Fibroblast of skin of scalp (primary cell): ENCODE measurements at places on chromosomes 2 and 18.

DNA sequence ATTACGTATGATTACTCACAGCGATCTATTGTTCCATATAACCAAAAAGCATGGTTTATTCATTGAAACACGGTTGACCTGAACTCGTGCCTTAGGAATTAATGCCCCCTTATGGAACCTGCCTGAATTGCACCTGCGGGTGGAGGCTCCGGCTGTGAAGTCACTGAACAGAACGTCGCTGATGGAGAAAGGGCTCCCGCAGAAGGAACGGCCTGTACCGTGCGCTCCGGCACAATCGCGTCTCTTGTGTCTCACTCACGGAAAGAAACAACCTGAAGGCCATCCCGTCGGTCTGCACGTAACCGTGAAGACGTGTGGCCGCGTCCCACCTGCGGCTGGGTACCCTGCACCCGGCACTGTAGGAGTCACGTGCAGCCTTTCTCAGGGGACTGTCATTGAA lies 133.1 kb downstream of the NFATC1 start:
- DNase-seq = peak; percentile 69

DNA sequence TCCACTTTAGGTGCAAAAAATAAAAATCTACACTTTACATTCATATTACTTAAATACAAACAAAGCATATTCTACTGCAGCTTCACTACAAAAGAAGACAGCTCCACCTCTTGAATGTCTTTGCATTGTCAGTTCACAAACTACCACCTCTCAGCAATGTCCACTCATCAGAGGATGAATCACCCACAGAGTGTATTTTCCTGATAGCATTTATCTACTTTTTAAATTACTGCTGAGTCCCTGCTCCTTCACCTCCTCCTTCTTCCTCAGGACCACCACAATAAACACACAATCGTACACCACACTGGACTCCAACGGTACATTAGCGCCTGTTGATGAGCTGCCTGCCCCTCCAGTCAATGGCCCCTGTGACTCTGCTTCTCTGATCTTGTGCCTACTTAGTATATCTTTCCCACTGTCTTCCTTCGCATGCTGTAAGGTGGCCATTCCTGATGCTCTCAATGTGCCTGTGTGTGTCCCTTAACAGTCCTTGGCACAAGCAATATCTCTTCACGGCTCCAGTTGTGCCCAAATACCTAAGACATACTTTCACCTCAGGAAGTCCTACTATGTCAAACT lies 120.9 kb downstream of the DHRS9 start:
- no peak for DNase-seq

DNA sequence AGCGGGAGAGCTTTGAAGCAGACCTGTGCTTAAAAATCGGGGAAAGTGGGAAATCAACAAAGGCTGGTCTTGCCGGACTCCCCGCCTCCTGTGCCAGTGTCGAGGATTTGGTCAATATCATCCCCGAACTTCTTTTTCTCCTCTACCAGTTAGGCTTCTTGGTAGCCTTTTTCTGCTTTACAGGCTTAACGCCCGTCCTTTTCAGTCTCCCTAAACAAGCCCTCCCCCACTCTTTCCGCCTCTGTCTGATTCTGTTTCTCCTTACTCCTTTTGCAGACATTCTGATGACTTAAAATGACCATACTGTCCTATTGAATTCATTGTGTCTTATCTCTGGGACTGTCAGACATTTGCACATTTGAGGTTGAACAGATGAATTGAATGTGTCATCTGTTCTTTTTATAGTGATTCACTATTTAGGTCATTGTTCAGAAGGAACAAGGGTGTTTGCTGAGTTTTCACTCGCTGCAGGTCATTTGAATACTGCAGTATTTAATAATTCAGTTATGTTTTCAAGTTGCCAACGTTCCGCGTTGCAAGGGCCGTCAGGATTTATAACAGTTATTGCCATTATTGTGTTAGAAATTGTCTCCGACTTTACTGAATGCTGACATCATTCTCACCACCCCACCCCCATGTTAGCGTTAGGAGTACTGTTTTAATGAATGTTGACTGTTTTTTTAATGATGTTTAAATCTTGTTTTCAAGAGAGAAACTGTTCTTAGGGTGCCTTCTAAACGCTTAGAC lies 1.1 kb downstream of the ITGAV start:
- peak; percentile 46 for DNase-seq

- DNase-seq = no peak
Measured at GRCh38 chr2:562391-563364, 114.5 kb downstream of the TMEM18 start.

GRCh38 chr2:147614979-147615470 lies 229.8 kb upstream of the ACVR2A start:
- DNase-seq = no peak

DNA sequence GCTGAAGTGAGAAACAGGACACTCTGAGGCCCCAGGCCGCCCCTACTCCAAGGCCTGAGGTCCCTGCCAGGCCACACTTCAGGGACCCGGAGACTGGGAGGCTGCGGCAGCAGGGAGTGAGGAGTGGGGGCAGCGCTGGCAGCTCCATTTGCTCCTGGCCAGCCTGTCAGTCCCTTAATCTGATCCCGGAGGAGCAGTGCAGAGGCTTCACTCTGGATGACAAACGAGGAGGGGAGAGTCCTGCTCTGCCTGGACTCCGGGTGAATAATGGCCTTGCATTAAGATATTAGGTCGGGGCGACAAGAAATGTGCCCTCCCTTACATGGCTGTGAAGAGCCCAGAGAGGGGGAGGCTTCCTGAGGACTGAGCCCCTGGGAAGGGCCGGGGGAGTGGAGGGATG lies 14.3 kb upstream of the PRSS56 start:
- DNase-seq = no peak

DNA sequence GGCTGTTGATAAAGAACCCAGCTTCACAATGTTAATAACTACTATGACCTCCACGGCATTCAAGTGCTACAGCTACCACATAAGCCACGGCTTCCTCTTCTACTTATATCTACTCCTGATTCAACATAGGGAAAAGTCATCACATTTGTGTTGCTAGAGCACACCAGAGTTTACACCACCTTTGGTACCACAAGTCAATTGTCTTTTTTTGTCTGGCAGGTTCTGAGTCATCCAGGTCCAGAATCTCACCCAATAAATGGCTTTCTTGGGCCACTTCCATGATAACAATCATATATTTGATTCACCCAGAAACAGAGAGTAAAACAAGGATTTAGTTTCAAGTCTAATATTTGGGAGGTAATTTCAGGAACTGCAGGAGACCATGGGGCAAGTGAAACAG lies 480.2 kb downstream of the TMX3 start:
- DNase-seq = no peak

- DNase-seq = no peak
Measured at GRCh38 chr2:131154647-131155046, 49.5 kb downstream of the PLEKHB2 start.

DNA sequence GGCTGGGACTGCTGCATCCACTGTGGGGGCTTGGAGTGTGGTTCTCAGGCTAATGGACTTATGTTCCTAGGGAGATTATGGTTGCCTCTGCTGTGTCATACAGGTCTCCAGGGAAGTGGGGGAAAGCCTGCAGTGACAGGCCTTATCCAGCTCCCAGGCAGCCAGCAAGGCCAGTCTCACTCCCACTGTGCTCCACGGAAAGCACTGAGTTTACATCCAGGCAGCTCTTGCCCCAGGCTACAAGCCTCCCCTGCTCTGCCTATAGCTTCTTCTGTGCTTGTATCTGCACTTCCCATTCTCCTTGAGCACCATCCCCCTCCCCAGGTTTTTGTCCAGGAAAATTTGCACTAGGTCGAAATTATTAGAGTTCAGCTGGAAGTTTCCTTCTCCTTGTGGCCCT lies 231.9 kb downstream of the ZRANB3 start:
- no peak for DNase-seq

DNA sequence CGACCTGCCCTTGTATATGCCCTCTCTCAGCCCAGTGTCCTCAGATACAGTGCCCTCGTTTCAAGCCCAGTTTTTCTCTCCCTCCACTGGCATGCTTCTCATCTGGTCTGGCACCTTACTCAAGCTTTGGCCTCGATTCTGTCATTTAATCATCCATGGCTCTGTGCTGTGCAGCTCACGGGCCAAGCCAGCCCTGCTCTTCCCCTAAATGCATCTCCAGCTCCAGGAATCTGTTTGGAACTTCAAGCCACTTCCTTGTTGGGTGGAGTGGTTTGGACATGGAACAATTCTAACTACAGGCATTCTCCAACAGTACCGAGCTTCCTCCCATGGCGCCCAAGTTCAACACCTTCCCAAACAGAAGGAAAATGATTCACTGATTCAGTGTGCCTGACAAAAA lies 76.7 kb upstream of the ZNF397 start:
- DNase-seq = no peak

GRCh38 chr18:10521566-10521965 lies 4.3 kb upstream of the NAPG start:
- no peak for DNase-seq

DNA sequence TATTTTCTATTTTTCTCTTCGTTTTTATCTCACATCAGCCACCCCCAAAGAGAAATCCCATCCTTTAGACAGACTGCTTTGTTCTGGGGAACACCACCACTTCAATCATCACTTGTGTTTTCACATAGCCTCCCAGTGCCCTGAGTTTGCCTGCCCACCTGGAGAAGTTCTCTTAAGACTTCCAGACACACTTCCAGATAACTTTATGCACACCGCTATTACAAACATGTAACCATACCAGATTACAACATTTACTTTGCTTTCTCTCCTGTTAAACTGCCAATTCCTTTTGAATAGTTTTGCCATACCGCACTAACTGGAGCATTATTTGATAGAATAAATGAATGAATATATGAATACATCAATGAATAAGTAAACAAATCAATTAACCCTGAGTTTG lies 1353.6 kb downstream of the DPP10 start:
- DNase-seq = no peak

- no peak for DNase-seq
Measured at GRCh38 chr2:2901384-2902345, 476.0 kb downstream of the EIPR1 start.

GRCh38 chr2:121502246-121502645 lies 28.4 kb upstream of the RNU4ATAC start:
- peak; percentile 62 for DNase-seq

- DNase-seq = no peak
Measured at GRCh38 chr2:96963316-96963715, 23.1 kb downstream of the FAM178B start.

- no peak for DNase-seq
Measured at GRCh38 chr2:233059547-233059796, 670 bp upstream of the INPP5D start.

- DNase-seq = peak; percentile 60
Measured at GRCh38 chr2:226798422-226799210, 1.0 kb downstream of the IRS1 start.

DNA sequence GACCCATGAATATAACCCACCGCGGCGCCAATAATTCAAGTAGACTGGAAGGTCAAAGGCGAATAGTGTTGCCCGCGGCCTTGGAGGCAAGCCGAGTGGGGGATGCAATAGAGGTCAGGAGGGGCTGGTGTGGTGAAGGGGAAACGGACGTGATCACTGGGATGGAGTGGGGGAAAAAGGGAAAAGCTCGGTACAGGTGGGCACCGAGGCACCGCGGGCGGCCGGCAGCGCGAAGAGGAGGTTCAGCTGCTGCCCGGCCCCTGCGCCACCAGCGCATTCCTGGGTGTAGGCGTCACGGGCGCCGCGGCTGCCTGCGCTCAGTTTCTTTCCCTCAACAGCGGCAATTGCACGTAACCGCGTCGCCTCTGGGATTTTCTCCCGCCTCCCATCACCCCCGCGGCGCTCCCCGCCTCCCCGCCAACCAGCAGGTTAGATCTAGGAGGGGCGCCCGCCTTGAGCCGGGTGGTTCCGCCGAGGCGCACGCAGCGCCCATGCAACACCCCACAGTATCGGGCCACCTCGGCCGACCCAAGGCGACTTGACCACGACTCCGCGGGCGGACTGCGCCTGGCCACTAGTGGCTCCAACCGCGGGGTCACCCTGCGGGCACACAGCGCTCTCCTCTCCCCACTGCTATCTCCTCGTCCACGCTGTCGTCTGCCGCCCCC lies 1.5 kb downstream of the RND3 start:
- peak; percentile 88 for DNase-seq

- no peak for DNase-seq
Measured at GRCh38 chr2:163417596-163418337, 318.0 kb downstream of the FIGN start.

DNA sequence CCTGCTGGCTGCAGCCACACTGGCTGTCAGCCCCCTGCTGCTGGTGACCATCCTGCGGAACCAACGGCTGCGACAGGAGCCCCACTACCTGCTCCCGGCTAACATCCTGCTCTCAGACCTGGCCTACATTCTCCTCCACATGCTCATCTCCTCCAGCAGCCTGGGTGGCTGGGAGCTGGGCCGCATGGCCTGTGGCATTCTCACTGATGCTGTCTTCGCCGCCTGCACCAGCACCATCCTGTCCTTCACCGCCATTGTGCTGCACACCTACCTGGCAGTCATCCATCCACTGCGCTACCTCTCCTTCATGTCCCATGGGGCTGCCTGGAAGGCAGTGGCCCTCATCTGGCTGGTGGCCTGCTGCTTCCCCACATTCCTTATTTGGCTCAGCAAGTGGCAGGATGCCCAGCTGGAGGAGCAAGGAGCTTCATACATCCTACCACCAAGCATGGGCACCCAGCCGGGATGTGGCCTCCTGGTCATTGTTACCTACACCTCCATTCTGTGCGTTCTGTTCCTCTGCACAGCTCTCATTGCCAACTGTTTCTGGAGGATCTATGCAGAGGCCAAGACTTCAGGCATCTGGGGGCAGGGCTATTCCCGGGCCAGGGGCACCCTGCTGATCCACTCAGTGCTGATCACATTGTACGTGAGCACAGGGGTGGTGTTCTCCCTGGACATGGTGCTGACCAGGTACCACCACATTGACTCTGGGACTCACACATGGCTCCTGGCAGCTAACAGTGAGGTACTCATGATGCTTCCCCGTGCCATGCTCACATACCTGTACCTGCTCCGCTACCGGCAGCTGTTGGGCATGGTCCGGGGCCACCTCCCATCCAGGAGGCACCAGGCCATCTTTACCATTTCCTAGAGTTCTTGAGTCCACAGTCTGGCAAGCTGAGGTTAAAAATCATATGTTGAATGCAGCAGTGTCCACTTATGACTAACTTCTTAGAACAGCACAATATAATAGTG lies 741 bp downstream of the GPR148 start:
- no peak for DNase-seq

- peak; percentile 78 for DNase-seq
Measured at GRCh38 chr2:236343400-236344161, 79.4 kb upstream of the ASB18 start.

DNA sequence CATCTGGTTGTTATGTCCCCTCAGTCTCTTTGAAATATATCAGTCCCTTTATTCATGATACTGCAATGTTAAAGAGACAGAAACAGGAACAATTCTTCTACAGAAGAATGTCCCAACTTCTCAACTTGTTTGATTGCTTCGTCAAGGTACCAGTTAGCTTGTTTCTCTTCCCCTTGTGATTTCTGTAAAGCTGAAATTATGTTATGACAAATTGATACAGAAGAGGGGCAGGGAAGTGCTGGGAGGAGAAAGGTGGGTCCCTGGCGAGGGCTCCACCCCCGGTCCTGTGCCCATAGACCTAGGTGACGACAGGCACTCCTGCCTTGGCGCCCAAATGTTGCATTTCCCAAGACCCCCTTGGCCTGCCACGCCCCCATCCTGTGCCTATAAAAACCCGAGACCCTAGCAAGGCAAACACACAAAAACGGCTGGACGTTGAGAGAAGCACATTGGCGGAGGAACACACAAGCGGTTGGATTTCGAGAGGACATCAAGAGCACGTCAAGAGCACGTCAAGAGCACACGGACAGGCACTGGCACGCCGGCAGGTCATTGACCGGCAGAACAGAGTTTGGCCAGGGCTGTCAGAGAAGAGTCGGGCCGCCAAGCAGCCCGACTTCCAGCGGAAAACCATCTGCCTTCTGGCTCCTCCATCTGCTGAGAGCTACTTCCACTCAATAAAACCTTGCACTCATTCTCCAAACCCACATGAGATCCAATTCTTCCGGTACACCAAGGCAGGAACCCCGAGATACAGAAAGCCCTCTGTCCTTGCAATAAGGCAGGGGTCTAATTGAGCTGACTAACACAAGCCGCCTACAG lies 11.5 kb upstream of the RTN4 start:
- no peak for DNase-seq
